Stimulated activated CD4-positive, alpha-beta T cell treated with anti-CD3 and anti-CD28 coated beads, Interleukin-12 subunit alpha, Interleukin-12 subunit beta, amount 100 ng/mL, for 4 hours (primary cell): ENCODE measurements at places on chromosomes 6 and 20.

- DNase-seq, result no peak
These were observed 39.0 kb downstream of the GMPR start for GRCh38 chr6:16277101-16277981.

- no peak for DNase-seq
These were observed 214.4 kb upstream of the PRND start for GRCh38 chr20:4507288-4507719.

GRCh38 chr20:2285193-2285592 lies 10.6 kb upstream of the TGM3 start:
- DNase-seq, result no peak

- peak; percentile 36 for DNase-seq
These were observed 49.1 kb downstream of the UTRN start for GRCh38 chr6:144334150-144334708.

- DNase-seq, result no peak
These were observed 85.0 kb upstream of the KCNK16 start for GRCh38 chr6:39407446-39407993.

DNA sequence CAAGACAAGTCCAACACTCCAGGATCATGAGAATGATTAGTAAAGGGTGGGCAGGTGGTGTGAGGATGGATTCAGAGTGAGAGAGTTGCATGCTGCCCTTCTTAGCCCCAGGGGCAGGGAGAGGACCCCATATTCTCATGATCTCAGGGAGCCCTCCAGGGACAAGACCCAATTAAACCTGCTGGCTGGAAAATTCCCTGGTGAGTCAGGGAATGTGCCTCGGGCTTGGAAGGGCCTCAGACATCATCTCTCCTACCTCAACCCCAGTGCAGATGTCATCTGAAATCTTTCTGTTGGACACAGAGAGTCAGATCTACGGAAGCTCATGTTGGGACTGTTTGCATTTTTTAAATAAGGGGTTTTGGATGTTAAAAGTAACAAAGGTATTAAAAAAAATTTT lies 9.2 kb upstream of the SIRPD start:
- DNase-seq, result no peak

DNA sequence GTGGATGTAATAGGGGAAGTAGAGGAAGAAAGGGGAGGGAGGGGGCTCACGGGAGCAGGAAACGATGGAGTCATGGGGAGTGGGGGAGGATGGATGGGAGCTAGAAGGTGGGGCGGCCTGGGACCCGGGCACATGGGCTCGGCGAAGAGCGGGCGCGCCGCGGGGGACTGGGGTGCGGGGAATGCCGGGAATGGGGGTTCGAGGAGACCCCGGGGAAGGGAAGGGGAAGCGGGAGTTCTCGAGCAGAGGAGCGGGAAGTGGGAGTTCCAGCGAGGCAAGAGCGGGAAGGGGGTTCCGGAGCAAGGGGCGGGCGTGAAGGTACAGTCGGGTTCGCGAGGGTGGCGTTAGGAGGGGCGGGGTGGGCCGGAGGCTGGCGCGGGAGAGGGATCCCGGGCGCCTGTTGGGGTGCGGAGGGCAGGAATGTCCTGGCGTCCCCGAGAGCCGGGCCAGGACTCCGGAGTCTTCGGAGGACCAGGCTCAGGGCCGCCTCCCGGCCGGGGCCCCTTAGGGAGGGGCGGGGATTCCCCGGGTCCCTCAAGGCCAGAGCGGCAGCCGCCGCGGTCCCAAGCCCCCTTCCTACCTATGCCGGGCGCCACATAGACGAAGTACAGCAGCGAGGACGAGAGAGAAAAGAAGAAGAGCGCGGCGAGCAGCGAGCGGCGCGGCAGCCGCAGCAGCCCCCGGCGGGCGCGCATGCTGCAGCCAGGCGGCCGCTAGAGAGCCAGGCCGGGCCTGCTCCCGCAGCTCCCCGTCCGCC lies 504 bp downstream of the B4GALT5 start:
- peak; percentile 23 for DNase-seq

DNA sequence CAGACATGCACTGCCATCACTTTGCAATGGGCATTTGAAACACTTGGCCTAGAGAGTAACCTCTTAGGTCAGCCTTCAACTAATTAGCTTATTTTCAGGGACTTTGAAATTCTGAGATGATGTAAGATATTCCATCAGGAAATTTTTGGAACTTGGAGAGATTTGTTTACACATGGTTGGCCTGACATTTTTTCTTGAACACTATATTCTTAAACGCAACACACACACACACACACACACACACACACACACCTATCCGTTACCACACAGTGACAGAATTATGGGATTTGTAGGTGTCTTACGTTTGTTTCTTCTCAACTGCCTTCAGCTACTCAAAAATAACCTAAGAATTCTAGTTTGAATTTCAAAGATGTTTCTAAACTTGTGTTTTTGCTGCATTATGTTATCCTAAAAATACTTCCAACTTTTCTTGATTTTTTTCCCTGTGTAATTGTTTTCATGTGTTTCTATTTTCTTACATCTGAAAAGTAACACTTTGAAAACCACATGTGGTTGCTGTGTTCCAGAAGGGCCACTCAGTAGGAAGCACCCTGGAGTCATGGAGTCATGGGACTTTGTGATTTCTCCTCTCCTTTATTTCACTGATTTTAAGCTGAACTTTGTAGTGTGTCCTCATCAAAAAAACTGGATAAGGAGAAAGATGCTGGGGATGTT lies 31.9 kb downstream of the MARCKS start:
- no peak for DNase-seq

GRCh38 chr6:72825315-72825911 lies 203.5 kb downstream of the KCNQ5 start:
- DNase-seq, result no peak

DNA sequence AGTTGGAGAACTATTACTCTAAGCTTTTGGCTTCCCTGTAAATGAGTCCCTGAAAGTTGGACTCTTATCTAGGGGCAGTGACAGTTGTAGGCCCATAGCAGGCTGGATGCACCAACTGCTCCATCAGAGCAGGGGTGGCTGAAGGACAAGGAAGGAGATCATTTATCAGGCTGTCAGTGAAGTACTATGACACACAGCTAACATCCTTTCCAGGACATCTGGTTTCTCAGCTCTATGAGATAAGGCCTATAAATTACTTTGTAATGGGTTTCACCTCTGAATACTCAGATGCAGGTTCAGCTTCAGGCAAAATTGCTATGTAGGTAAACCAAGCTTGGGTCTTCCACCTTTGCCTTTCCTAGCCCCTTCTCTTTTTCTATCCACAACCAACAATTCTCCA lies 468.5 kb downstream of the KIF16B start:
- DNase-seq, result no peak

- peak; percentile 36 for DNase-seq
These were observed 142.6 kb downstream of the ARHGAP18 start for GRCh38 chr6:129567374-129567773.

- no peak for DNase-seq
These were observed 113.8 kb upstream of the AFDN start for GRCh38 chr6:167712731-167713475.

DNA sequence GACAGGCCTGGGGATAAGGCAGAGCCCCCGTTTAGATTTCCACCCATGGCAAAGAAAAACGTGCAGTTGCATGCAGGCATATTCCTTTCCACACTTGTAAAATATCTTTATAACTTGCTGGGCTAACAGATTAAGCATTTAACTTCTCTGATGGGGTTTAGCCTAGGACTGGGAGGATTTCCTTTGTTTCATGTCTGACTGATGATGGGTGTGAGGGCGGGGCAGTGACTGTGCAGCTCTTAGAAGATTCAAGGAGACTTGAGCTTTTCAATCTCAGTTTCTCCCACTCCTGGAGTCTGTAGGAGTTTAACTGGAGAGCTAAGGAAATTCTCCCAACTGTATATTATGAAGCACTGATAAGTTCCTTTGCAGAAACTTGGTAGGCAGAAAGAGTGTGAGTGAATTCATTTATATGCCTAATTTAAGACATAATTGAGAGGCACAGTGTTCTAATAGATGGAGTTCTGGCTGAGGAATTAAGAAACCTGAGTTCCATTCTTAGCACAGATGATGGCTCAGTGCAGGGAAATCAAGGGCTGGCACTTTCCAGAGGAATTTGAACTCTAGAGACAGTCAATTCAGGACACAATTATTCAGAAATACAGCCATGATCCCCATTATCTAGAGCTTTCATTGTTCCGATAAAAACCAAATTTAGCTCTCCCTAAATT lies 214.6 kb upstream of the CNR1 start:
- no peak for DNase-seq

DNA sequence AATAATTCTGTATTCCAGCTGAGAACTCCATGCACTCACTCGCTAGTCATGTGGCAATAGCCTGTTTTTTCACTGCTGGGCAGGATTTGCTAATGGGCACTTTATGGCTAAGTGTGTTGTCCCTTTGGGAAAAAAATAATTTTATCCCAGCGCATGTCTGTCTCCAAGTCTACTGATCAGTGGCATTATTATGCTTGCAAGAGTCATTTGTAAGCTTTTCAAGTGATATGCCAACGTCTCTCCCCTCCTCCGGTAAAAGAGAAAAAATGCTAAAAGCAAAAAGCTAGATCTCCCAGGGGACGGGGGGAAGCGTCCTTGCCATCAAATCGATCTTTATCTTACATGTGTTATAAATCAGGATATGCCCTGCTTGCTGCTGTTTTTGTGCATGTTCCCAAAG lies 407.7 kb downstream of the CDH26 start:
- DNase-seq, result no peak
